8988T (cell line): ENCODE measurements at places on chromosomes 16 and 17.

GRCh38 chr16:15874745-15875314 is 13.6 kb downstream of the CEP20 start:
- DNase-seq, result no peak

GRCh38 chr16:3135126-3135715 is 392 bp downstream of the ZNF213 start:
- no peak for DNase-seq

- peak; percentile 82 for DNase-seq
Observed at GRCh38 chr17:3004150-3004801, 59.1 kb downstream of the OR1D5 start.

- no peak for DNase-seq
Observed at GRCh38 chr17:45992904-45993303, 6.1 kb upstream of the STH start.

DNA sequence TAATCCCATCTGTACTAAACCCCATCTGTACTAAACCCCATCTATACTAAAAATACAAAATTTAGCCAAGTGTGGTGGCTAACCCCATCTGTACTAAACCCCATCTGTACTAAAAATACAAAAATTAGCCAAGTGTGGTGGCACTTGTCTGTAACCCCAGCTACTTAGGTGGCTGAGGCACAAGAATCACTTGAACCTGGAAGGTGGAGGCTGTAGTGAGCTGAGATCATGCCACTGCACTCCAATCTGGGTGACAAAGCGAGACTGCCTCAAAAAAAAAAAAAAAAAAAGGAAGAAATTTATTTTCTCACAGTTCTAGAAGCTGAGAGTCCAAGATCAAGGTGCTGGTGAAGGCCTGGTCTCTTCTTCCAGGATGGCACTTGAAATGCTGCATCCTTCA is 12.1 kb downstream of the ZFP1 start:
- DNase-seq, result no peak

DNA sequence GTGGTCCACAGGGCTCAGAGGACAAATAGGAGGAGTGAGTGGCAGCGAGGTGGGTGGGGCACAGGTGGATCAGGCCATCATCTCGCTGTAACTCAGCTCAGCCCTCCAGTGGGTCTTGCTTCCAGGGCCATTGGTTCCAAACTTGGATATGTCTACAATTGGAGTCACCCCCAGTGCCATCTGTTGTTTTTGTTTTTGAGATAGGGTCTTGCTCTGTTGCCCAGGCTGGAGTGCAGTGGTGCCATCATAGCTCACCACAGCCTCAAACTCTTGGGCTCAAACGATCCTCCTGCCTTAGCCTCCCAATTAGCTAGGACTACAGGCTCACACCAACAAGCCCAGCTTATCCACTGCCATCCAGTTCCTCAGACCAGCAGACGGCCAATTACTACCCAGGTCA is 45.9 kb downstream of the DDX19A start:
- no peak for DNase-seq

- DNase-seq, result no peak
Observed at GRCh38 chr17:74935585-74936469, at the start of gene OTOP3. OTOP3 (plus strand) TSS chr17:74935898; CDS start chr17:74935922, 24 bp downstream.

GRCh38 chr17:74349120-74349519 is 12.5 kb downstream of the BTBD17 start:
- DNase-seq, result no peak

- DNase-seq, result no peak
Observed at GRCh38 chr17:60817192-60817591, 139.5 kb downstream of the BCAS3 start.
